Urinary bladder (tissue), 4 donors: ENCODE measurements at places on chromosomes 7 and 10. TPM values are rescaled to one million over a fixed set of nuclear protein-coding genes. Genes with fewer than 3 reads are reported as not detected.

GRCh38 chr10:97119058-97119745 lies 66.6 kb downstream of the SLIT1 start:
- no peak for DNase-seq

DNA sequence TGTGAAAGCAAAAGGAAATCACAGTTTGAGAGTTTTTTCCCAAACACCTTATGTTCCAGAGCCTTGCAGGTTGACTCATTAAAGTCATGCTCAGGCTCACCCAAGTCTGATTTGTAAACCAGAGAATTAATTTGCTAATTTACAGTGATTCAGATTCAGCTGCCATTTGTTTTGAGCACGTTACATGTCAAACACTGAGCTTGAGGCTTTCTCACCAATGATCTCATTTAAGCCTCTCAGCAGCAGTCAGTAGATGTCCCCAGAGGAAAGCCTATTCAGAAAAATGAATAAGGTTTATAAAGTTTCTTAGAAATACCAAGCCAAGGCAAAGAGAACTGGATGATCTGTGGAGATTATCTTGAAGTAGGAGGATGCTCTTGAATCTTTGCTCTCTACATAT lies 420.4 kb downstream of the HTR7 start:
- no peak for DNase-seq

DNA sequence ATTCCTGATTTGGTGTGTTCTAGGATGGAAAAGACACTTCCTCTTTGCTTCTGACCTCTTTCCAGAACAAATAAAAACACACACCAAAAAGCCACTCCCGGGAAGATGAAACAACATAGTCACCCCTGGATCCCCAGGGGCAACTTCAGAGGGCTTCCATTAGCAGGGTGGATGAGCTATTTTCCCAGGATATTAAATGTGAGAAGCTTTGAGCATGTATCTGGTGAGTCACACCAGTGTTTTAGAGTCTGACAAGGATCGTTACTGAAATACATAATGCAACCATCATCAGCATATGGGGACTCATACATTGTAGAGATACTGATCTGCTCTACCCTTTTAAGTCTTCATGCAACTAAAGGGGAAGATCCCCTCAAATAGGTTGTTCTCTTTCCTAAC lies 115.5 kb upstream of the ZNF438 start:
- DNase-seq: no peak

DNA sequence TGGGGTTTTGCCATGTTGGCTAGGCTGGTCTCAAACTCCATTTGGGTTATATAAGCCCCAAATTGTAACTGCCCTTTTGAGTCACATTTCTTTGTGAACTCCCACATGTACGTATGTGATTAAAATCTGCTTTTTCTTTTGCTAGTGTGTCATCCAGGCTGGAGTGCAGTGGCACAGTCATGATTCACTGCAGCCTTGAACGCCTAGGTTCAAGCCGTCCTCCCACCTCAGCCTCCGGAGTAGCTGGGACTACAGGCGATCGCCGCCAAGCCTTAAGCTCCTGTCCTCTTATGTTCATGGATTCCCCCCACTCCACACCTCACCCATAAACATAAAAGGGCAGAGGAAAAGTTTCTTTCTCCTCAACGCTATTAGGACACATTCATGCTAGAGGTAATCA lies 4.4 kb upstream of the SMC3 start:
- DNase-seq: no peak

DNA sequence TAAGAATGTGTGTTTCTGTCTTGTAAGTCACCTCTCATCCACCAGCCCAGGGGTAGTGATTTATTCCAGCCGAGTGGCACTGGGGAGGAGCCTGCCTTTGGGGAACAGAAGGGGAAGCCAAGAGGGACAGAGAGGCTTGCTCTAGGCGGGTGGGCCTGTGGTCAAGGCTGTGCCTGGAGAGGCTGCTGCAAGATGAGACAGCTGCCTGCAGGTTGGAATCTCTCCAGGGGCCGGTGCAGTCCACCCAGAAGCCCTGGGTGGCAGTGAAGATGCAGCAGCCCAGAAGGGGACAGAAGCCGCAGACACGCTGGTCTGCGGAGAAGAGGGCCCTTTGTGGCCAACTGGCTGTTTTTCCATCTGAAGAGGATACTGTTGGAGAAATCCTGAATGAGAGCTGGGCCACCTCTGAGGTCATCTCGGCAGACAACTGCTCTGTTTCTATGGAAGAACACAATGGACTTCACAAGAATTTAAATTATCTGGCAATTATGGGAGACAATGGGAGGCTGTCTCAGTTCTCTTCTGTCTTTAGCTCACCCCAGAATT lies 175.7 kb downstream of the GFRA1 start:
- DNase-seq: no peak

GRCh38 chr7:27700501-27700900 lies 37.8 kb upstream of the HIBADH start:
- DNase-seq: no peak

GRCh38 chr10:16945593-16945992 lies 128.4 kb upstream of the RSU1 start:
- DNase-seq: no peak

DNA sequence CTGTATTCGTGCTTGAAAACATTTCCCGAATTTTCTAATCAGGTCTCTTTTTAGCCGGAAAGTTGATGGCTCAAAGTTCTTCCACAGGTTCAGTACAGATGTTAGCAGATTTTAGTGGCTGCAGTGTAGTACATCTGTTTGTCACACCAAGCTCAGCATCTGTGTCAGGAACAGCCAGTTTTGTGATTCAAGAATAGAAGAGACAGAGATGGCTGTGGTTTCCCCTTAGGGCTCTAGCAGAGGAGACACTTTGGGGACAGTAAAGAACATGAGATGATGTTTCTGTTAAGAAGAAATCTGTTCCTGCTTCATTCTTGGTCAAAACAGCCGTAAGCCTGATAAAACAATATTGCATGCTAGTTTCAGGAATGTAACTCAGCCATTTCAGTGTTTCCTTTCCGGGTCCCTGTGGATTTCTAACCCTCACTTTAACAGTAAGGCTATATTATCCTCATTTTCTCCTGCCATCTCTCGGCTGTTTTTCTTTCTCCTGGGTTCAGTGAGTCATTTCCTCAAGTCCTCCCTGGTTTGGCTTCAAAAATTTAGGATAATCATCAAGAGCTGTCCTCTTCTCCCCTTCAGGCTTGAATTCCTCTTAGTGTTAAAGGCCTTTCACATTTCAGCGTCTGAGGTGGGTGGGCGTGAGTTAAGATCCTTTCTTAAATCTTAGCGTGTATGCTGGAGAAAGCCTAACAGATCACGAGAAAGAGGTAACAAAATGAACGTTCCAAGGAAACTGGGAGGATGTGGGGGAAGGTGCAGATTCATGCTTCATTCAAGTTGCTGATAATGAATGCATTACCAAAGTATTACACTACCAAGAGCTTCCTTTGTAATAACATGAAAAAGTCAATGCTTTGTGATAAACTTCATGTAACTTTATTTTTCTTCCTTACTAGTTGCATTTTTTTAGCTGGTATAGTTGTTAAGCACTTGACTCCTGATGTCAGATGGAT lies 37.1 kb upstream of the BICC1 start:
- no peak for DNase-seq

DNA sequence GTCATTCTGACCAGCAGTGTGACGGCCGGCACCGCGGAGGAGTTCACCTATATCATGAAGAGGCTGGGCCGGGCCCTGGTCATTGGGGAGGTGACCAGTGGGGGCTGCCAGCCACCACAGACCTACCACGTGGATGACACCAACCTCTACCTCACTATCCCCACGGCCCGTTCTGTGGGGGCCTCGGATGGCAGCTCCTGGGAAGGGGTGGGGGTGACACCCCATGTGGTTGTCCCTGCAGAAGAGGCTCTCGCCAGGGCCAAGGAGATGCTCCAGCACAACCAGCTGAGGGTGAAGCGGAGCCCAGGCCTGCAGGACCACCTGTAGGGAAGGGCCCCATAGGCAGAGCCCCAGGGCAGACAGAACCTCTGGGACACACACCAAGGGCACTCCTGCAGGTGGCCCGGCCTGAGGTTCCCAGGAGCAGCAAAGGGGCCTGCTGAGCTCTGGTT lies 9.0 kb downstream of the RBP3 start:
- no peak for DNase-seq

The GARS1 gene
- 76.7 TPM for total RNA-seq

The GRM3 gene
- total RNA-seq: 0.21 TPM

The RRP12 gene
- 14.0 TPM for total RNA-seq

The CALML5 gene
- not detected for total RNA-seq
